Endothelial cell of umbilical vein (primary cell): ENCODE measurements at places on chromosomes 13 and 19.

- DNase-seq, result no peak
Observed at GRCh38 chr19:35805526-35806102, 7.0 kb downstream of the PRODH2 start.

DNA sequence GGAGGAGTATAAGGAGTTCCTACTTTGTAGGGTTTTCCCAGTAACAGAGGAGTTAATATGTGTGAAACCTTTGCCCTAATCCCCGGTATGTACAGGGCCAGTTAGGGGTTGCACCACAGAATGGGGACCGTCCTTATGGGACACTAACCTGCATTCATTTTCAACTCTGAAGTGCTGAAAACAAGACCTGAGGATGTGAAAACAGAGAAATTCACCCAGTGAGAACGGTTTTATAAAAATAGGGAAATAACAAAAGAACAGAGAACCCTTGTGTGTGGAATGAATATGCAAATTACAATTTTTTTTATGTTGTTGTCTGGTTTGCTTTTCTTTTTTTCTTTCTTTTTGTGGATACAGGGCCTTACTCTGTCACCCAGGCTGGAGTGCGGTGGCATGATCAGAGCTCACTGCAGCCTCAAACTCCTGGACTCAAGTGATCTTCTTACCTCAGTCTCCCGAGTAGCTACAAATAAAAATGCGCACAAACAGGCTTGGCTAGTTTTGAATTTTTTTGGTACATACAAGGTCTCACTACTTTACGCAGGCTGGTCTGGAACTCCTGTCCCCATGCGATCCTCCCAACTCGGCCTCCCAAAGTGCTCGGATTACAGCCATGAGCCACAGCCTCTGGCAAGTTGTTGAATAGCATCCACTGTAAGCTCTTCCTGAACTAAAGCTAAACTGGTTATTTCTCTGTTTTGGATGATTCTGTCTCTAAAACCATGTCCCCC is 10.6 kb downstream of the CLC start:
- no peak for DNase-seq

DNA sequence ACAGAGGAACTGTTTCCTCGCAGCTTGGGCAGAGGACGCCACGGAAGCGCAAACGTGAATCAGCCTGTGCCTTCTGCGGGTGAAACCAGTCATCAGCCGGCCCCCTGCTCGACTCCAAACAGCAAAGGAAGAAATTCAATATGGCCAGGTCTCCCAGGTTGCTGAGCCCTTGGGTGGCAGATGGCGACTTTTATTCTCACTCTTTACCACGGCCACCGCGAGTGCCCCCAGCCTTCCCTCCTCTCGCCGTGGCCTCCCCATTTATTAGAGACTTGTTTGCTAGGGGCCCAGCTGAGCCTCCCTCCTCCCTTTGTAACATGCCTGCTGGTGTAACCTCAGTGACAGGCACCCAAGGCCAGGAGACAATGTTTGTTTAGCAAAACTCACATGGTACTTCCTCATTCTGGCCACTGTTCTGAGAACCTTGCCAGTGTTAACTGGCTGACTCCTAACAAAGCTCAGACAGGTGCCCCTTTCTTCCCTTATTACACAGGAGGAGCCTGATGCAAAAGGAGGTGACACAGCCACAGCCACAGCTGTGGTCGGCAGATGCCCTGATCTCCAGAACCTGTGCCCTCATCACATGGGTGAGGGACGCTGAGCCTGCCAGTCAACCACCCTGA is 5.8 kb downstream of the RAB20 start:
- DNase-seq, result no peak

DNA sequence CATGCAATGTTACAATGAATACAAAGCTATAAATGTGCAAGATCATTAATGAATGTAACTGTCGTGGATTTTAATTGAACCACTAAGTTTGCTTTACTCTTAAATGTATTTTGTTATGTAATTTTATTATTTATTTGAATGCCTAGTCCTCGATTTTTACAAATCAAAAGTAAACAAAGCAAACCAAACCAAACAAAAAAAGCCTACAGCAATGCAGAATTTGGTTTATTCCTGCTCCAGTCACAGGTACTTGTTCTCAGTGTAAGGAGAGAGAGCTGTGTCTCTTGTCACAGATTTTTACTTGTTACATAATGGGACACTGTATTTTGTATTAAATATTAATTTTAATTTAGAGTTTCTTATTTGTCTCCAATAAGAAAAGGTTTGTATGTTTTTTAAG is 584.3 kb upstream of the SLITRK6 start:
- DNase-seq, result no peak

DNA sequence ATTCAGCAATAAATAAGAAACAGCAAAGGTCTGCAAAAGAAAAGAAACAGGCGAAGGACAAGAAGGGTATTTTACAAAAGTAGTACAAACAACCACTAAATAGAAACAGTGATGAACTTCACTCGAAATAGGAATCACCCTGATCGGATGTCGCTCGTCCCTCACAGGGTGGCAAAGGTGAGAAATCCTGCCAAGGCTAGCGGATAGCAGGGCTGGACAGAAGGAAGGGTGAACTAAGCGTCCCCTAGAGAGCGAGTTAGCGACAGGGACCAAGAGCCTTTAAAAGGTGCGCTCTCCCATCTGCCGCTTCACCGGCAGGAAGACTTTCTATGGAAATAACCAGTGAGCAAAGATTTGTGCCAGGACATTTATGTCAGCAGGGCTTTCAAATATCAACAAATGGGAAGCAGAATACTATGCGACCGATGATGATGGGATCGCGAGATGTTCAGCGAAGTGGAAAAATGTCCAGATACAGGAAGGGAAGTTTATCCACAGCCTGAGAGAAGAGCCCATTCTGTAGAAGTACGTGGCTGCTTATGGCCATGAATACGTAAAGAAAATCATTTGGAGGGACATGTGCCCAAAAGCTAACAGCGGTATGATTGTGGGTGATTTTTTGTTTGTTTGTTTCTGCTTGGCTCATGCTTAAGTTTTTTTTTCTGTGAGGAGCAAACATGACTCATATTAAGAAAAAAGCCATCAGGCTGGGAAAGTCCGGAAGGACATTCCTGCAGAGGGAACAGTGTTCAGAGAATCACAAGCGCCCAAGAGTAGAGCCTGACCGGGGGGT is 18.9 kb downstream of the ELAVL1 start:
- DNase-seq, result peak; percentile 30

DNA sequence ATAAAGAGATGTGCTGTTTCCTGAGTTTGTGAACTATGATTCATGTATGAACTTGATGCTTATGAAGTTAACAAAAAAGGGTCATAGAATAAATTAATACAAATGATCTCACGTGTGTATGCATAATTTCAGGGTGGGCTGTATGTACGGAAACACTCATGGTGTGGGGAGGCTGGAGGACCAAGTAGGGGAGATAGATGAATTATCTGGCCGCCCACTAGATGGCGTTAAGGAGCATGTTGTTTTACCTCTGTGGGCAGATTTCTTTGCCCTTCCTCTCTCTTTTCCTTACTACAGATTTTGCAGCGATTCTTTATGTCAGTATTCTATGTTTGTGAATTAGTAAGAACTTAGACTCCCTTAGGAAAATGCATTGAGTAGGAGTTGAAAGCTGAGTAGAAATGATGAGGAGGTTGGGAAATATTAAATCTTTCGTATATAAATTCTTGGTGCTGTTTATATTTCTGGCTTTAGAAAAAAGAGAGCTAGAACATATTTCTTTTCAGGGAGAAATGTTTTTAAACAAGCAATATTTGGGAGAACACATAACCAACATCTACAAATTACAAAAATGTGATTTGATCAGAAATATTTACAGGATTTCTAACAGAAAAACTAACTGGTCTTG is 47.4 kb upstream of the TMTC4 start:
- peak; percentile 55 for DNase-seq

DNA sequence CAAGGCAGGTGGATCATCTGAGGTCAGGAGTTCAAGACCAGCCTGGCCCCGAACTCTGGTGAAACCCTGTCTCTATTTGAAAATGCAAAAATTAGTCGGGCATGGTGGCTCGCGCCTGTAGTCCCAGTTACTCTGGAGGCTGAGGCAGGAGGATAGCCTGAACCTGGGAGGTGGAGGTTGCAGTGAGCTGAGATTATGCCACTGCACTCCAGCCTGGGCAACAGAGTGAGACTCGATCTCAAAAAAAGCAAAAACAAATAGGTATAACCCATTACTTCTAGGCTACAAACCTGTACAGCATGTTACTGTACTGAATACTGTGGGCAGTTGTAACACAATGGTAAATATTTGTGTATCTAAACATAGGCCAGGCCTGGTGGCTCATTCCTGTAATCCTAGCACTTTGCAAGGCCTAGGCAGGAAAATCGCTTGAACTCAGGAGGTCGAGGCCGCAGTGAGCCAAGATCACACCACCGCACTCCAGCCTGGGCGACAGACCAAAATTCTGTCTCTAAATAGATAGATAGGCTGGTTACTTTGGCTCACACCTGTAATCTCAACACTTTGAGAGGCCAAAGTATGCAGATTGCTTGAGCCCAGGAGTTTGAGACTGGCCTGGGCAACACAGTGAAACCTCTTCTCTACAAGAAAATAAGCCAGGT is 63.5 kb downstream of the MYO9B start:
- no peak for DNase-seq

DNA sequence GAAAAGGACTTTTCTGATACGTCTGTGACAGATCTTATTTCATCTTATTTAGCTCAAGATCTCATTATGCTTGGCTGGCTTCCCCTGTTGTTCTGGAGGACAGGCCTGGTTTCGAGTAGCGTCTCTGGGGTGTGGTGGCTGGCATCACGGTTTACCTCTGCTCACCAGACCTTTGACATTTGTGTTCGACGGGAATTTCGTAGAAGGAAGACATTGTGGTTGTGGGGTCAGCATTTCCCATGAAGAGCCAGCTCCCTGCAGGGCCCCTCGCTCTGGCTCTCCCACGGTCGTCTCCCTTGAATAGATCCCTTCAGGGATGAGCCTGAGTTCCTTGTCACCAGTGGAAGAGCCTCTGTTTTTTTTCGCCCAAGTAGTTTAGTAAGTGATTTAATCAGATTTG is 78.6 kb upstream of the TEX29 start:
- no peak for DNase-seq

DNA sequence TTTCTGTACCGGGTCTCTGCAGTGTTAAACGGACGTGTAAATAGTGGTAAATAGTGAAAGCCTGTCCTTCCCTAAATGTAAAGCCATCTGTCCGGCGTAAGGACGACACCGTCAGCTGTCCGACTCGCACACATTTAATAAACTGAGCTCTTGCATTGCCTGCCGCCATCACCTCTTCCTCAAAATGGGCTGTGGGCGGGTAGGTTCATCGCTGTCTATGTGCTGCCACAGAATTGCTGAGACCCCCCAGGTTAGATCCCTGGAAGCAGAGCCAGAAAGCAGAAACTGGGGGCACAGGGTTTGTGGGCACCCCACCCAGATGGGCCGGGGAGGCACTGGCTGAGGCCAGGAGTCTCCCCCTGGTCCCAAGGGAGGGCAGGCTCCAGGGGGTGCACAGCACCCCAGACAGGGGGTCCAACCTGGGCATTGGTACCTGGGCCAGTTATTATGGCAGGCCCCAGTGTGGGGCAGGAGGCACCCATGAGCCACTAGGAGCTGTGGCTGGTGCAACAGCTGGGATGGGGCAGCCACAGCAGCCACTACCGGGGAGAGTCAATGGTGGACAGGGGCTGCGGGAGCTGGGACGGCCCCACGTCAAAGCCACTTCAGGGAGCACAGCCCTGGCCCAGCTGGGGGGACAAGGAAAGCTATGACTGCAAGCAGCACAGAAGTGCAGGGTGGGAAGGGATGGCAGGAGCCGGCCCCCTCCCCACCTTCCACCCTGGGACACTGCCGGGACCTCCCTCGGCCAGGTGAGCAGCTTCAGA is 5.7 kb downstream of the C19orf25 start:
- no peak for DNase-seq

DNA sequence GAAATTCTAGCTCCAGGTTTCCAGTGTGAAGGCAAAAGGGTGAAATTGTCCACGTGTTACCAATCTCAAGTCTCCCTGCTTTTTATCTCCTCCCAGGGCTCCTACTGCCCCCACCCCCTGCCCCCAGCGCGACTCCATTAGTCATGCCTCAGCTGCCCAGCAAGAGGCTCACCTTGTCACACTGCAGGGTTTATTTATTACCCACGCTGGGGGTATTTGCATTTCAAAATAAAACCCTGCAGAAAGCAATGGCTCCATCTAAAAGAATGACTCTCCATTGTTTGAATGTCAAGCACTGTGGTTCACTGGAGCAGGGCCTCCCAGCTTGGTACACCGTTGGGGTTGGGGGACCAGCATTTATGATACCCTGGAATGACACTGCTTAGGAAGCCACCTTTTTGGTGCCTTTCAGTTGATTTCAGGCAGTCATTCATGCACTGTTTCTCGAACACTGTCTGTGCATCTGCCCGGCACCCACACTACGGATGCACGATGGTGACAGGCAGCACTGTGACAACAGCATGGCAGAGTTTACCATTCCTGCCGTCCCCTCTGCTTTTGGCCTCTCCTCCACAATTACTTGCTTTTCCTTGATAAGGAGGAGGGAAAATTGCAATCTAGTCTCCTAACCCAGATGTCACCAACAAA is 9.9 kb upstream of the POP4 start:
- DNase-seq, result no peak
